Regular cardiac myocyte (primary cell): ENCODE measurements at places on chromosomes 3 and 15. TPM values are rescaled to one million over a fixed set of nuclear protein-coding genes. Genes with fewer than 3 reads are reported as not detected.

The PRKCD gene
- 1.7 and 5.6 TPM in 2 replicates for total RNA-seq

The UQCC5 gene
- 3.7 and 7.5 TPM in 2 replicates for total RNA-seq

The BOC gene
- total RNA-seq: 1.3 and 6.5 TPM in 2 replicates

The GABRR3 gene
- not detected in 2 replicates for total RNA-seq

The TLR9 gene
- not detected in 2 replicates for total RNA-seq

The CCR1 gene
- under 0.01 and 0.28 TPM in 2 replicates for total RNA-seq

The DPPA4 gene
- under 0.01 TPM in 1 of 2 replicates, not detected in the other for total RNA-seq

The DNAJC19 gene
- total RNA-seq: 39.5 and 43.1 TPM in 2 replicates

The PTX3 gene
- total RNA-seq: 1,917 and 2,581 TPM in 2 replicates

The MINDY4B gene
- total RNA-seq: not detected in 2 replicates

The WDR48 gene
- total RNA-seq: 33.5 and 42.8 TPM in 2 replicates

The PLA2G4F gene
- not detected in 2 replicates for total RNA-seq

The GP9 gene
- total RNA-seq: not detected in 2 replicates

The ACTC1 gene
- total RNA-seq: not detected in 2 replicates

The UNC13C gene
- total RNA-seq: not detected in 2 replicates

The SCG5 gene
- total RNA-seq: 9.0 and 54.4 TPM in 2 replicates

The NR2F2 gene
- 15.5 and 18.6 TPM in 2 replicates for total RNA-seq

The THSD4 gene
- total RNA-seq: 42.6 and 84.0 TPM in 2 replicates

The IL5RA gene
- not detected in 2 replicates for total RNA-seq

The SIDT1 gene
- 0.28 and 0.77 TPM in 2 replicates for total RNA-seq

The SLC25A26 gene
- total RNA-seq: 15.1 and 31.6 TPM in 2 replicates

The CBLB gene
- total RNA-seq: 26.5 and 62.6 TPM in 2 replicates

The ESYT3 gene
- 0.19 and 1.4 TPM in 2 replicates for total RNA-seq

The METTL6 gene
- 38.2 and 38.3 TPM in 2 replicates for total RNA-seq

The ITIH1 gene
- 0.56 TPM in 1 of 2 replicates, not detected in the other for total RNA-seq

The DHX30 gene
- total RNA-seq: 56.1 and 85.1 TPM in 2 replicates

The ZDHHC23 gene
- total RNA-seq: 3.1 and 3.5 TPM in 2 replicates

The SLC9A9 gene
- 2.7 and 6.5 TPM in 2 replicates for total RNA-seq

The DHFR2 gene
- total RNA-seq: 3.6 and 5.1 TPM in 2 replicates

The CASR gene
- total RNA-seq: under 0.01 TPM in 1 of 2 replicates, not detected in the other

The CSNK1G1 gene
- 22.6 and 22.8 TPM in 2 replicates for total RNA-seq
